ENCODE measurements at places on chromosomes 7 and 10. TPM values are rescaled to one million over a fixed set of nuclear protein-coding genes. Genes with fewer than 3 reads are reported as not detected.

GRCh38 chr7:85851571-85852193, 664.8 kb upstream of the SEMA3D start:
- H3K4me1 ChIP-seq: no peaks in the 10 kb centered on the region
- no peaks in the 10 kb centered on the region for H3K36me3 ChIP-seq
- H3K27ac ChIP-seq: no peak overlapping the region
- no peaks in the 10 kb centered on the region for H3K27me3 ChIP-seq

DNA sequence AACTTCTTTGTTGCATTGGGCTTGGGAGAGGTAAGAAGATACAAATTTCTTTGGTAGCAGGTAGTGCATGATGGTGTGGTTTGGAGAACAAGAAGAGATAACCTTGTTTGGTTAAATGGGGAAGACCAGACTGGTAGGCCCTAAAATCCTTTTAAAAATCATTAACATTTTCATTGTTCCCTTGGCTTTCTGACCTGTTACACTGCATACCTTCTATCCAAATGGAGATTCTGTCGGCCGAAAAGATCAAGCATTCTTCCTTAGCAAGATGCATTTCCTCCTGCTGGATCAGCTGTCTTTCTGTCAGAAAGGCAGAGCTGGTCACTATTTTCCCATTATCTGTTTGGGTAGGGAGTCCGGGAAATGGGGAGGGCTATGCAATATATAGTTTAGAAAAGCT, 33.7 kb downstream of the AGK start:
- H3K4me3 ChIP-seq: no peak overlapping the region
- H3K36me3 ChIP-seq: no peaks in the 10 kb centered on the region
- H3K27me3 ChIP-seq: no peaks in the 10 kb centered on the region
- H3K27ac ChIP-seq: no peak overlapping the region
- H3K4me1 ChIP-seq: no peaks in the 10 kb centered on the region

GRCh38 chr10:90306187-90306586, 551.7 kb downstream of the HTR7 start:
- H3K27ac ChIP-seq: no peak overlapping the region
- H3K27me3 ChIP-seq: no peaks in the 10 kb centered on the region
- no peak overlapping the region for H3K4me3 ChIP-seq
- no peak for DNase-seq
- H3K36me3 ChIP-seq: no peaks in the 10 kb centered on the region

DNA sequence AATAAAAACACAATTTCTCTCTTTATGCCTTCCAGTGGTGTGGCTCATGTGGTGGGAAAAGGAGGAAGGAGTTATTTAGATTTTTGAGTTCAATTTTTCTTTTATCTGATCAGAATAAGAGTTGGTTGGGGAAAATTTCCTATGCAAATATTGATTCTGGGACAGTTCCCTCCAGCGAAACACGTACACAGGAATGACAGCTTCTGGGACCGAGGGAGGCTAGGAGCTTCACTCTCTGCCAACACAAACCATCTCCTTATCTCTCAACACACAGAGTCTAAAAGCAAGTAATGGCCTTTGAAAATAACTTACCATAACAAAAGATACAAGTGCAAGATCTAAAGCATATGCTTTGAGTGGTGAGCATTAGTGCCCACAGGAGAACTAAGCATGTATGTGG, 122.7 kb downstream of the RAPGEF5 start:
- H3K4me1 ChIP-seq: no peaks in the 10 kb centered on the region
- no peak for DNase-seq
- H3K27me3 ChIP-seq: no peaks in the 10 kb centered on the region
- no peak overlapping the region for H3K4me3 ChIP-seq

DNA sequence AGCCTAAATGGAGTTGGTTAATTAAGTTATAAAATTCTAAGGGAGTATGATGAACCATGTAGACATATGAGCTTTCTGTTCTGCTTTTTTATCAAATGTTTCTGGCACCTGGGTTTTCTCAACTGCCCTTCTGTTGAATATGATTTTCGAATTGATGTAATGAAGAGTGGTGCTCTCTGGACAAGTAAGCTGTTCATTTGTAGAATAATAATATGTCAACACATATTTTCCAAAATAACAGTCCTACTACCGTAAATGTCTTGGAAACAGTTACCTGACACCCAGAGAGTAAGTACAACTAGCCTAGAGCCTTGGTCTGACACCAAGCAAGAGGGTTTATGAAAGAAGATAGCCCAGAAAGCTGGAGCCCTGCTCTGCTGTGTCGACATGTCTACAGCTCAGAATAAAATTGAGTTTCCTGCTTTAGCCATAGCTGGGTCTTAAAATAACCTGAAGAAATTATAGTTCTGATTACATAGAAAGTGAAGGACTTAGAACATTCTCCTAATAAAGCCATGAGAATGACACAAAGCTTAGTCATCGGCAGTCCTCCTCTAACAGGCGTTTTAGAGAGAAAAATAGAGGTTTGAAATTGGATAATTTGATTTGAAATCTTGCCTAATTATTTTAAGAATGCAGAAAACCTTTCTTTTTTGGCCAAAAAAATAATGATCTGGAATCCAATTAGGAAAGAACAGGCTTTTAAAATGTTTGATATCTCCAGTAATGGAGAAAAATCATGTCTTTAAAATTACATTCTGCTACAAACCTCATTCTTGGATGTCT, 25.1 kb downstream of the HDAC9 start:
- H3K36me3 ChIP-seq: no peaks in the 10 kb centered on the region
- no peaks in the 10 kb centered on the region for H3K27me3 ChIP-seq
- H3K4me3 ChIP-seq: no peak overlapping the region
- no peak for DNase-seq
- H3K4me1 ChIP-seq: peaks cover 27% of the 10 kb centered on the region

GRCh38 chr7:29748286-29749099, 57.8 kb upstream of the WIPF3 start:
- no peak for DNase-seq
- no peaks in the 10 kb centered on the region for H3K36me3 ChIP-seq
- H3K4me3 ChIP-seq: no peak overlapping the region
- no peaks in the 10 kb centered on the region for H3K27me3 ChIP-seq

MYH16 gene
- total RNA-seq: not detected

GRCh38 chr10:2920637-2921036, 146.7 kb upstream of the PFKP start:
- no peaks in the 10 kb centered on the region for H3K27me3 ChIP-seq
- H3K27ac ChIP-seq: no peak overlapping the region
- no peaks in the 10 kb centered on the region for H3K4me1 ChIP-seq

HABP2 gene
- not detected for total RNA-seq

- H3K4me3 ChIP-seq: peak overlapping the region; percentile 50
- H3K36me3 ChIP-seq: no peaks in the 10 kb centered on the region
- peak overlapping the region; percentile 66 for H3K27ac ChIP-seq
- H3K4me1 ChIP-seq: peaks cover 7% of the 10 kb centered on the region
- no peaks in the 10 kb centered on the region for H3K27me3 ChIP-seq
These were observed 242.4 kb downstream of the KIAA1217 start for GRCh38 chr10:24451325-24451820.

GRCh38 chr7:133139350-133139749, 57.5 kb upstream of the CHCHD3 start:
- DNase-seq: no peak
- H3K4me1 ChIP-seq: no peaks in the 10 kb centered on the region
- H3K27me3 ChIP-seq: peaks cover 10% of the 10 kb centered on the region

GRCh38 chr10:63241841-63242281, 108.7 kb downstream of the NRBF2 start:
- H3K36me3 ChIP-seq: no peaks in the 10 kb centered on the region
- no peaks in the 10 kb centered on the region for H3K27me3 ChIP-seq
- H3K4me3 ChIP-seq: peak overlapping the region; percentile 11

NPY4R gene
- total RNA-seq: not detected

DNA sequence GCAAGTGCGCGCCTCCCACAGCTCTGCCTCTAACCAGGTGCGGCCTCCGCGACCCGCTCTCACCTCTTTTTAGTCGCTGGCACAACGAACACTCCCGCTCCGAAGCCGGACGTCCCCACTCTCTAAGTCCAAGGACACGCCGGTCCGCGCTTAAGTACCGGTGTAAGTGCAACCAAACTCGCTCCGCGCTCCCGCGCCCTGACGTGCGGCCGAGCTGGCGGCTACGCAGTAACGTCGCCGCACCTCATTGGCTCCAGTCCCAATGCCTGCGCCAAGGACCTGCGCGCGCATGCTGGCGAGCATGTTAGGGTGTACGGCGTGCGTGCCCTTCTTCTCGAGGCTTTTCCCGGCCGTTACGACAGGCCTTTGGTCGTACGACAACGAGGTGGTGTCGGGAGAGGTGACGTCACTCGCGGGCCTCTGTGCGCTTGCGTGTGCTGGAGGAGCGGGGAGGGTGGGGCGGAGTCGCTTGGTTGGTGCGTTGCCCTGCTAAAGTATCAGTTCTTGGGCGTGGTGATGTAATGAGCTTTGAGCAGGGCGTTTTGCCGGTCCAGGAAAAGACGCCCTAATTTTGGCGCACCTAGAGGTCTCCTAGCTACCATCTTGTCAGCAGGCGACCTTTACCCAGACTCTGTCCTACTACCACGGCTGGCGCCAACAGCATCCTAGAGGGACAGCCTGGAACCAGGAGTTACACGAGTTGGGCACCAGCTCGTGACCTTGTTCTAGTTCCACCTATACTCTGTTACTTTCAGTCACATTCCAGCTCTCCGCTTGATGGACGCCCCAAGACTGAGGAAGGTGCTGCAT, at the start of gene CYCS:
Gene CYCS, minus strand, starts transcription at position 124 of the 810 bp plus-strand sequence. CDS start 1,141 bp downstream, outside the sequence.
- peaks cover 12% of the 10 kb centered on the region for H3K4me1 ChIP-seq
- peak within 1 kb of the TSS; percentile 91 for H3K27ac ChIP-seq
- H3K27me3 ChIP-seq: no peaks in the 10 kb centered on the region
- H3K4me3 ChIP-seq: peak within 1 kb of the TSS; percentile 99
- peaks cover 17% of the 10 kb centered on the region for H3K36me3 ChIP-seq

DNA sequence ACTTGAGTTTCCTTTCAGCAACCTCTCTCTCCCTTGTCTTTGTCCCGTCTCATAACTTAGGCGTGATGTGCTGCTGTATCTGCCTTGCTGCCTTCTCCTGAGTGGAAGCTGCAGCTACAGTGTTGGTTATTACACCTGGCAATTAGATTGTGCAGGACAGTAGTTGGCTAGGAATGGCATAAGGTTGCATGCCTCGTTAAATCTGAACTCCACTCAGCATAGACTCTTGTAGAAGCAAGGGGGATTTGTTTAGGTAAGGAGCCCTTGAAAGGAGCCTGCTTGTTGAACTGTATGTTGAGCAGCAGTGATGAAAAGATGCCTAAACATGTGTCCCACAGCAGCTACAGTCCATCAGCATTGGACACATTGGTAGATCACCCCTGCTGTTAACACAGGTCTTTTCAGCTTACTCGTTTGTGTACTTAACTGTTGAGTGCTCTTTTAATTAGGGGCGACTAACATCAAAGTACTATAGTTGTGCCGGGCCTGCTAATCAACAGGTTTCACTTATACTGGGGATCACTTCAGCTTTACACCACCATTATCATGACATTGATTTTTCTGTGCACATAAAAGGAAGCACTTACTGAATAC, 225.0 kb downstream of the AUTS2 start:
- no peak overlapping the region for H3K4me3 ChIP-seq
- H3K36me3 ChIP-seq: no peaks in the 10 kb centered on the region
- peaks cover 7% of the 10 kb centered on the region for H3K4me1 ChIP-seq
- no peak overlapping the region for H3K27ac ChIP-seq
- H3K27me3 ChIP-seq: no peaks in the 10 kb centered on the region
- DNase-seq: no peak

GRCh38 chr10:132493756-132494290, 43.8 kb upstream of the INPP5A start:
- DNase-seq: no peak
- no peaks in the 10 kb centered on the region for H3K27me3 ChIP-seq
- H3K36me3 ChIP-seq: no peaks in the 10 kb centered on the region
- no peak overlapping the region for H3K4me3 ChIP-seq

DNA sequence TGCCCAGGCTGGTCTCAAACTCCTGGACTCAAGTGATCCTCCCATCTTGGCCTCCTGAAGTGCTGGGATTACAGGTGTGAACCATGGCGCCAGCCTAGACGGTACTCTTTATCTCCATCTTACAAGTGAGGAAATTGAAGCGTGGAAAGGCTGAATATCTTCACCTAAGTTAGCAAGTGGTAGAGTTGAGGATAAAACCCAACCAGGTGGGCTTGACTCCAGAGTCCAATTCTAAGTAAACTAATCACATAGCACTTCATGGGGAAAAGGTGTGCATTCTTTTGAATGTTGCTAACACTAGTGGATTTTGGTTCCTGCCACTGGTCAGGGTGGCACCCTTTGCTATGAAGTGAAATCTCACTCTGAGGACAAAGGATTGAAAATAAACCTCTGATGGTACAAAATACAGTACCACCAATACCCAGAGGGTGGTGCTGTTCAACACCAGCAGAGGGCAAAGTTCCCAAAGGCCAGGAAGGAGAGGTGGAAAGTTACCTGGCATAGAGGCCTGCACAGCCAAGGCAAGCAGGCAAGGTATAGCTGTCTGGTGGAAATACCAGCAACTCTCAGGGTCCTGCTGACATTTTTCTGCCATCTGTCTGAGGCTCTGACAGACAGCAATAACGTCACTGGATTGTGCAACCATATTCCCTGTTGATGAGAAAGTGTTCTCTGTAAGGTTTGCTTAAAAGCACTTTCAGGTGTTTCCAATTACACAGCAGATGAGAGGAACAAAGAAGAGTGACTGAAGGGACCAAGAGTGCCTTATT, 17.6 kb downstream of the ZDHHC16 start:
- H3K36me3 ChIP-seq: peaks cover 100% of the 10 kb centered on the region
- H3K27me3 ChIP-seq: no peaks in the 10 kb centered on the region
- peaks cover 9% of the 10 kb centered on the region for H3K4me1 ChIP-seq
- H3K27ac ChIP-seq: peak overlapping the region; percentile 33
- no peak overlapping the region for H3K4me3 ChIP-seq

DNA sequence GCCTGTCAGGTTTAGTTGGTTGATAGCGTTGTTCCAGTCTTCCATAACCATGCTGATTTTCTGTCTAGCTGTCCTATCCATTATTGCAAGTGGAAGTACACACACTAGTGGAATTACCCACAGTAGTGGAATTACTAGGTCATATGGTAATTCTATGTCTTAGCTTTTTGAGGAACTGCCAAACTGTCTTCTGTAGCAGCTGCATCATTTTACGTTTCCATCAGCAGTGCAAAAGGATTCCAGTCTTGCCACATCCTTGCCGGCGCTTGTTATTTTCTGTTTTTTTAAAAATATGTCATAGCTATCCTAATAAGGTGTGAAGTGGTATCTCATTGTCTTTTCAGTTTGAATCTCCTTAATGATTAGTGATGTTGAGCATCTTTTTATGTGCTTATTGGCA, 17.2 kb upstream of the RHBDD2 start:
- H3K4me3 ChIP-seq: no peak overlapping the region
- no peaks in the 10 kb centered on the region for H3K36me3 ChIP-seq
- H3K4me1 ChIP-seq: peaks cover 6% of the 10 kb centered on the region
- H3K27me3 ChIP-seq: no peaks in the 10 kb centered on the region
- H3K27ac ChIP-seq: peak overlapping the region; percentile 65

DNA sequence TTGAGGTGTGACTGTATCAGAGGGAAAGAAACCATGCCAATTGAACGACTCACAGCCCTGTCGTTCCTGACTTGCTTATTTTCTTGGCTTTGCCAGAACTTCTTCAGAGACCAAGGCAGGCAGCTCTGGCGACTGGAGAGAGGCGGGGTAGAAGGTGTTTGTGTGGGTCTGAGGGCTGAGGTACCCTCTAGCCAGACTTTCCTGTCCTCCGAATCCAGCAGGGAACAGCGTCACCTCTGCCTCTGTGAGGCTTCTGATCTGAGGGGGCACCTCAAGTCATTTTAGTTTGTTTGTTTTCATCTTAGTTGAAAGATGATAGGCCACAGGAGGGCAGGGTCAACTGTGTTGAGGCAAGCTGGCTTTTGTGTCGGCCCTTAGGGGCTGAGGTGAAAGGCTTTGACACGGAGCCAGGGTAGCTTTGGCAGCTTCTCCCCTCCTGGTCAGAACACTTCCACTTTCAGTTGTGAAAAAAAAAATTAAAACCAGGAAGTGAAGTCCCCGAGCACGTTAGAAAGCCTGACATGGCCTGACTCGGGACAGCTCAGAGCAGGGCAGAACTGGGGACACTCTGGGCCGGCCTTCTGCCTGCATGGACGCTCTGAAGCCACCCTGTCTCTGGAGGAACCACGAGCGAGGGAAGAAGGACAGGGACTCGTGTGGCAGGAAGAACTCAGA, 1.9 kb downstream of the ACSL5 start:
- no peaks in the 10 kb centered on the region for H3K27me3 ChIP-seq
- H3K4me3 ChIP-seq: peak overlapping the region; percentile 36
- peak; percentile 78 for DNase-seq
- H3K36me3 ChIP-seq: no peaks in the 10 kb centered on the region
- peak overlapping the region; percentile 77 for H3K27ac ChIP-seq

All from heart right ventricle (tissue), 16 donors.